ENCODE measurements at places on chromosomes 1 and 21. TPM values are rescaled to one million over a fixed set of nuclear protein-coding genes. Genes with fewer than 3 reads are reported as not detected.

AQP10 gene
- total RNA-seq, result not detected

YRDC gene
- 13.2 TPM for total RNA-seq

- H3K36me3 ChIP-seq, result no peaks in the 10 kb centered on the region
- no peak overlapping the region for H3K4me3 ChIP-seq
- H3K4me1 ChIP-seq, result peaks cover 11% of the 10 kb centered on the region
- H3K27ac ChIP-seq, result no peak overlapping the region
- H3K27me3 ChIP-seq, result peaks cover 21% of the 10 kb centered on the region
Observed at GRCh38 chr1:226492426-226493137, 56.0 kb upstream of the STUM start.

DNA sequence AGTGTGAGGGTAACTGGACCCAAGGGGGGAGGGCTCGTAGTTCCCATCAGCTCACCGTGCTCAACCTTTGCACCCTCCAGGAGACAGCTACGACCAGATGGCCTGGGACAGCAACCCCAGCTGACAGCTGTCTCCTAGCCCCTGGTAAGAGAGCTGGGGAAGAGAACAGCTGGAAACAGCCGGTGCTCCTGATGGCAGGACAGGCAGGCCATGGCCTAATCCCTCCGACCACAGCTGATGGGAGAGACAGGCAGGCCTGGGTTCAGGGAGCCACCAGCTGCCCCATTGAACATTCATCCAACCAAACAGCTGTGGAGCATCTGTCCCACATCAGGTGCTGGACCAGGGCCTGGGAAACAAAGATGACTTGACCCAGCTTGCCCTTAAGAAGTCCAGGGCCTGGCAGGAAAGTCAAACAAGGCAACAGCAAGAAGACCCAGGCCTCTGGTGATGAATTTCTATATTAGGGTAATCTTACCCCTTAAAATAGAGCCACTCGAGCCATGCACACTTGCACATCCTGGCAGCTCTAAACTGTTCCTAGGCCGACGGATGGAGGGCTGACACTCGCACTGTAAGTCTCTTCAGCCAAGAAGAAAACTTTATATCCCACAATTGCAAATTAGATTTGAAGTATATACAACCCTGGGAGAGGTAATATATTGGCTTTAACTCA, 12.2 kb downstream of the OLFML2B start:
- H3K36me3 ChIP-seq, result no peaks in the 10 kb centered on the region
- no peak overlapping the region for H3K27ac ChIP-seq
- no peak for DNase-seq
- H3K27me3 ChIP-seq, result peaks cover 10% of the 10 kb centered on the region
- no peak overlapping the region for H3K4me3 ChIP-seq

GRCh38 chr1:151024540-151025146, 11.7 kb upstream of the BNIPL start:
- H3K4me1 ChIP-seq, result no peaks in the 10 kb centered on the region
- H3K36me3 ChIP-seq, result peaks cover 6% of the 10 kb centered on the region
- no peak overlapping the region for H3K27ac ChIP-seq
- no peak for DNase-seq

GABPA gene
- total RNA-seq, result 20.5 TPM

DNA sequence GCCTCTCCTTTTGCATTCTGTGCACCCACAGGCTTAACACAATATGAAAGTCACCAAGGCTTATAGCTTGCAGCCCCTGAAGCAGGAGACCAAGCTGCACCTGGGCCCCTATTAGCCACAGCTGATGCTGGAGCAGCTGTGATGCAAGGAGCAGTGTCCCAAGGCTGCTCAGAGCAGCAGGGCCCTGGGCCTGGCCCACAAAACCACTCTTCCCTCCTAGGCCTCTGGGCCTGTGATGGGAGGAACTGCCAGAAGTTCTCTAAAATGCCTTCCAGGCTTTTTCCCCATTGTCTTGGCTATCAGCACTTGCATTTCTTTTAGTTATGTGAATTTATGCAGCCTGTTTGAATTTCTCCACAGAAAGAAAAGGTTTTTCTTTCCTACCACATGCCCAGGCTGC, 89.5 kb upstream of the KCTD3 start:
- no peak for DNase-seq
- H3K4me3 ChIP-seq, result no peak overlapping the region
- H3K27ac ChIP-seq, result no peak overlapping the region
- no peaks in the 10 kb centered on the region for H3K36me3 ChIP-seq

DNA sequence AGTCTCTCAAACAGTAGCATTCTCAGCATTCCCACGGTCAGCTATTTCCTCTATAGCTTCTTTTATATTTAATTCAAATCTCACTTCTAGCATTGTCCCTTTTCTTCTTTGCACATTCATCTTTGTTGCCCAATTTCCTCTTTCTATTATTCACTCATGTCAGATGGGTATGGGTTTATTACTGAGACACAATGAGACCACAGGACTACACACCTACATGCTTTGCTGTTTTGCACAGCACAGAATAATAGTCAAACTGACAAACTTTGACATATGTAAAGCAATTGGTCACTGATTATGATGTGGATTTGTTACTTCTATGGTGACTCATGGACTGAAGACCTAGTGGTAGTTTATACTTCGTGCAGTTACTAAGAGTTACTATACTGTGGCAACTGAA, 5.8 kb upstream of the CD1C start:
- no peak overlapping the region for H3K4me3 ChIP-seq
- no peaks in the 10 kb centered on the region for H3K4me1 ChIP-seq
- no peaks in the 10 kb centered on the region for H3K36me3 ChIP-seq

GRCh38 chr1:93111561-93111960, 32.5 kb downstream of the MTF2 start:
- DNase-seq, result no peak
- peak overlapping the region; percentile 21 for H3K27ac ChIP-seq
- no peaks in the 10 kb centered on the region for H3K27me3 ChIP-seq
- no peak overlapping the region for H3K4me3 ChIP-seq
- peaks cover 5% of the 10 kb centered on the region for H3K4me1 ChIP-seq

DNA sequence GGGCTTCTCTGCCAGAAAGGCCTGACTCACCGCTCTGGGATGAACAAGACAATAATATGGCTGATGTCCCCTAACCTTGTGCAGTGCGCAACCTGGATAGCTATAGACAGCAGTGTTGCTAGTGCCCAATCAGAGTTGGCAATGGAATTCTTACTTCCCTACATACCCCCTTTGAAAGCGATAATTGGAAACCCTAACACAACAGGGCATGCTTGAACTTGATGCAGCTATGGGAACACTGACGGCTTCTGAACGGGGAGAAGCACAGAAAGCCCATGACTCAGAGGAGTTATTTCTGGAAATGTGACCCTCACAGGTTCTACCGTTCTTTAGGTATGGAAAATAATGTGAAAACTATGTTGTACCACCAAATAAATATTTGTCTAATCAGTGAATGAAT, 200.6 kb downstream of the TRABD2B start:
- H3K27ac ChIP-seq, result no peak overlapping the region
- H3K36me3 ChIP-seq, result no peaks in the 10 kb centered on the region
- no peak overlapping the region for H3K4me3 ChIP-seq
- no peak for DNase-seq

GRCh38 chr1:21906173-21907078, 30.7 kb downstream of the HSPG2 start:
- no peak for DNase-seq
- H3K36me3 ChIP-seq, result no peaks in the 10 kb centered on the region
- H3K27me3 ChIP-seq, result no peaks in the 10 kb centered on the region

All from PC-9 (cell line).